Stimulated activated CD8-positive, alpha-beta memory T cell treated with anti-CD3 and anti-CD28 coated beads, Interleukin-15, amount 100 ng/mL, for 24 hours (primary cell): ENCODE measurements at places on chromosomes 13 and 19.
A peak's percentile ranks its signal among the peaks of the same experiment; 100 is the strongest.

- no peak for DNase-seq
These were observed 44.6 kb downstream of the SMAD9 start for GRCh38 chr13:36875431-36875830.

- peak; percentile 56 for DNase-seq
These were observed 9.3 kb downstream of the HOOK2 start for GRCh38 chr19:12766051-12766521.

DNA sequence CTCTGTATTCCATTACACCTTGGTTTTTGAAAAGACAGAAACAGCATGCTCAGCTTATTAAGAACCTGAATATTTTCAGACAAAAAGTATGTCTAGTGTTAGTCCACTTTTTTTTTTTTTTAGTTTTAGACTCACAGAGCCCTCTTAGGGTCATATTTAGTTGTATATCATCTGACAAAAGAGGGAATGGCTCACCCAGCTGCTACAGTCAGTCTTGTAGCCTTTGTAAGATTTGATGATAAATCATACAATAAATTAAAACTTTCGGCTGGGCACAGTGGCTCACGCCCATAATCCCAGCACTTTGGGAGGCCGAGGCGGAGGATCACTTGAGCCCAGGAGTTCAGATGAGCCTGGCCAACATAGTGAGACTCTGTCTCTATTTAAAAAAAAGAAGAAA, 43.7 kb upstream of the LDLR start:
- no peak for DNase-seq

- DNase-seq, result no peak
These were observed 948.3 kb downstream of the SLITRK1 start for GRCh38 chr13:82934000-82934399.

GRCh38 chr19:51142119-51142518, at the start of gene SIGLEC7:
Gene SIGLEC7, plus strand, starts transcription at chr19:51142301. Its CDS starts 69 bp downstream, at chr19:51142370.
- no peak for DNase-seq

DNA sequence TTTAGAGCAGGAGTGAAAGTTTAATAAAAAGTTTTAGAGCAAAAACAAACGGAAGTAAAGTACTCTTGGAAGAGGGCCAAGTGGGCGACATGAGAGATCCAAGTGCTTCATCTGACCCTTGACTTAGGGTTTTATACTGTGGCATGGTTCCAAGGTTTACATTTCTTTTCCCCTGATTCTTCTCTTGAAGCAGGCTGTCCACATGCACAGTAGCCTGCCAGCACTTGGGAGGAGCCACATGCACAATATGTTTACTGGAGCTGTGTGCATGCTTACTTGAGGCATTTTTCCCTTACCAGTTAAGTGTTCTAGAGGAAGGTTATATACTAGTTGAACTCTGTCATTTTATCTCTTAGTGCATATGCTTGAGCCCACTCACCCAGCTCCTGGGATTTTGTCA, 295.6 kb downstream of the TBC1D4 start:
- DNase-seq, result no peak
